ENCODE measurements at places on chromosomes 16 and 17. TPM values are rescaled to one million over a fixed set of nuclear protein-coding genes. Genes with fewer than 3 reads are reported as not detected.

GRCh38 chr17:27218041-27218440, 75.9 kb upstream of the WSB1 start:
- H3K27me3 ChIP-seq, result no peaks in the 10 kb centered on the region
- H3K36me3 ChIP-seq, result no peaks in the 10 kb centered on the region
- no peak overlapping the region for H3K27ac ChIP-seq
- no peaks in the 10 kb centered on the region for H3K4me1 ChIP-seq
- DNase-seq, result no peak

- peak; percentile 27 for DNase-seq
- no peaks in the 10 kb centered on the region for H3K4me1 ChIP-seq
- no peak overlapping the region for H3K27ac ChIP-seq
- no peak overlapping the region for H3K4me3 ChIP-seq
- peaks cover 3% of the 10 kb centered on the region for H3K36me3 ChIP-seq
Measured at GRCh38 chr16:3756113-3756512, 38.8 kb upstream of the TRAP1 start.

DNA sequence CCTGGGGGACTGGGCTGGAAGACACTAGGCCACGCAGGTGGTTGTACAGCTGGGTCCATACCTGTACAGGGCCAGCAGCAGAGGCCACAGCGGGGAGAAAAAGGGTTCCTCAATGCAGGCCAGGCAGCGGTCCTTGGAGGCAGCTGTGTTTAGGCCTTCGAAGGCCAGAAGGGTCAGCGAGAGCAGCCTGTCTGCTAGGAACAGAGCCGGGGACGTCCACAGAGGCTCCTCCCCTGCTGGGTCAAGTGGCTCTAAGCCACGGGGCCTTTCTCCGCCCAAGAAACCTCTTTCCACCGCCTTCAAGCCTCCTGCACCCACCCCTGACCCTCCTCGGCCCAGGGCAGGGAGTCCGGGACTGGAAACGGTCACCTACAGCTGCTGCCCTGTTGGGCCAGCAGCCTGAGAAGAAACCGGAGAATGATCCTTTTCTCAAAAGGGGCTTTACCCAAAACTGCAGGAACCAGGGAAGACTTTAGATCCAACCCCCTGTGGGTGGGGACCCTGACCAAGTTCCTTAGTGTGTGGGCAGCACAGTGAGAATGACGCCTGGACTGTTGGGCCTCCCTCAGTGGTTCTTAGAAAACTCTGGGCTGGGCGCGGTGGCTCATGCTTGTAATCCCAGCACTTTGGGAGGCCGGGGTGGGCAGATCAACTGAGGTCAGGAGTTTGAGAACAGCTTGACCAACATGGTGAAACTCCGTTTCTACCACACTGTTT, 8.4 kb upstream of the SPATA2L start:
- no peak overlapping the region for H3K27ac ChIP-seq
- H3K4me1 ChIP-seq, result no peaks in the 10 kb centered on the region
- DNase-seq, result peak; percentile 24
- no peaks in the 10 kb centered on the region for H3K36me3 ChIP-seq

GRCh38 chr17:76678330-76678729, 32.4 kb downstream of the MXRA7 start:
- DNase-seq, result peak; percentile 66
- H3K36me3 ChIP-seq, result no peaks in the 10 kb centered on the region
- H3K4me1 ChIP-seq, result no peaks in the 10 kb centered on the region
- no peak overlapping the region for H3K4me3 ChIP-seq

Gene NAT9
- total RNA-seq, result 46.3 TPM

DNA sequence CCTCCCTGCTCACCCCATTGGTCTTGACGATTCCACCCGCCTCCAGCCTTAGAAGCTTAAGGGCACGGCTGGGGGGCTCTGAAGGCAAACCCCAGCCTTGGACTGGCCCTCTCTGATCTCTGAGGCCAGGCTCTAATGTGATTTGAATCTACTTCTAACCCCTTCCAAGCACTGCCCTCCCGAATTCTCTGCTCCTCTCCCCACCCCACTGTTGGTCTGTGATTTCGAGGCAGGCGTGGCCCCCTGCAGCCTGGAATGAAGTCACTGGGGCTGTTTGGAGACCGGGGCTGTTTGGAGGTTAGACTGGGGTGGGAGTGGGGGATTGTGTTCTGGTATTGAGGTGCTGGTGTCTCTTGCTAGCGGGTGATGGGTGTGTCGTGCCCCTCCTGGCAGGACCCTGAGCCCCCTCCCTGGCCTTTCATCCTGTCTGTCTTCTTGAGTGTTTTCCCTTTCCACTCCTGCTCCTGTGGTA, 2.2 kb downstream of the GRB7 start:
- DNase-seq, result no peak
- no peak overlapping the region for H3K27ac ChIP-seq
- H3K4me3 ChIP-seq, result no peak overlapping the region

DNA sequence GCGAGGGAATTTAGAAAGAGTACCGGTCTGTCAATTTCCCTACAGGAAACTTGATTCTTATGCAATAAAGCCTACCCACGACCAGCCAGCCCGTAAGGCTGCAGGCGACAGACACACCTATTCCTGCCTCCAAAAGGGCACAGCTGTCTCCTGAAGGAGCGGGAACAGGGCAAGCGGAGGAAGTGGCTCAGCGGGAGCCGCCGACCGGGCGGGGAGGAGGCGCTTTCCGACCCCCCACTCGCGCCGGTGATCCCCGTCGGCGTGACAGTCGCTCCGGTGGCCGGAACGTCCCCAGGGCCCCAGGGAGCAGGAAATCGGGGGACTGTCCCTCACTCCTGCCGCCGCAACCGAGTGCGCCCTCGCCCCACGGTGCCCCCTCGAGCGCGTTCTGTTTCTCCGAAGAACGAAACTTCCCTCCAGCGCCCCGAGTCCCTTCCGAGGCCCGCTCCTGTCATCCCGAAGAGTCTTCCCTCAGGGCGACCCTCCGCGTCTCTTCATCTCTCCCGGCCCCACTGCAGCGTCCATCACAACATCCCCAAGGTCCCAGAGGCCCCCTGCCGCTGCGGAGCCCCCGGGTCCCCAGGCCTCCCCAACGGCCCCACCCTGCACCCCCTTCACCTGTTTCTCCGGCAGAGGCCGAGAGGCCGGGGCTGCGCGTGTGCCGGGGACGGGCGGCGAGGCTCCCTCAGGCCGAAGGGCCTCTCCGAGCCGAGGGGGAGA, 421 bp downstream of the STAT3 start:
- no peaks in the 10 kb centered on the region for H3K36me3 ChIP-seq
- peak; percentile 85 for DNase-seq
- H3K27ac ChIP-seq, result peak overlapping the region; percentile 94
- no peaks in the 10 kb centered on the region for H3K4me1 ChIP-seq
- peak overlapping the region; percentile 90 for H3K4me3 ChIP-seq
